Iris pigment epithelial cell (primary cell): ENCODE measurements at places on chromosomes 12 and 14.

DNA sequence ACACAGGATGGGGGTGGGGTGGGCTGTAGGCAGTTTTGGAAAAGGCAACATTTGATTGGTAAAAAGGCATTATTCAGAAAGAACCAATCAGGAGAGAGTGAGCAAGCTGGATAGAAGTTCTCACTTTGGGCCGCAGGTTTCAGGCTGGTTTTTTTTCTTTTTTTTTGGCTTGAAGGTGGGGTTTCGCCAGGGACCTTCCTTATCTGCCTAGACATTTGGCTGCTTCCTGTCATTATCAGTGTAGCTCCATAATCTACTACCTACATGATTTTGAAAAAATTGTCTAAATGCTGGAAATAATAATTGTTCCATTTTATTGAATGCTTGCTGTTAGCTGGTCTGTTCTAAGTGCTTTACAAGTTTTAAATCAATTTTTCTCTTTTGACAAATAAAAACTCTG lies 649.0 kb downstream of the TMTC2 start:
- DNase-seq = no peak

DNA sequence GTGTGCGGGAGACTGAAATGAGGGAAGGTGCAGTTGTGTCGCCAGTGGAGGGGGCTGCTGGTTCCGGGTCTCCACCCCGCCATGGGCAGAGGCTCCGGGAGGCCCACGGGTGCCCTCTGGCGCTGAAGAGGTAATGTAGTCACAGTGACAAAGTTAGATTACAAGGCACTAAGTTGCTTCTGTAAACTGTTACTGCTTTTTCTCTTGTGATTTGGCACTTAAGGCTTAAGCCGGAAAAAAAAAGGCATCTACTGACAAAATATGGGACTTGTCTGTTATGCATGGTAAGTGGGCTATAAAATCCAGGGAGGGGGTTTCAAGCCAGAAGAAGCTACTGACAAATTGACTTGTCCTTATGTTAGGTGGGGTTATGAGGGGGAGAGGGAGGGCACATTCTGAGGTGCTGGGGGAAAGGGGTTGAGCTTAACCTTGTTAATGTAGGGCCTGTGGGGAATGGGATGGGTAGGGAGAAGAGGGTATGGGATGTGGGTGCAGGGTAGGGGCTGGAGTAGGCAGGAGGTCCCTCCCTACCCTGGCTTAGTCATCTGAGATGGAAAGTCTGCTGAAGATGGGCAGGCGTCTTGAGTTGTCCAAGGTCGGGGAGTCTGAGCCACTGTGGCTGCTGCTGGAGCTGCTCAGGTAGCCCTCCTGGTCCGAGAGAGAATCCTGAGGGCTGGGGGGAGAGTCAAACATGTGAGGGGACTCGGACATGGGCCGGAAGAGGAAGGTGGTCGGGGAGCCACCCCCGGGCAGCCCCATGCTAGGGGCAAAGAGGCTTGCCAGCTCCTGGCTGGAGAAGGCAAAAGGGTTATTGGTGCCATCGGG lies 3.7 kb downstream of the ZFP36L1 start:
- peak; percentile 71 for DNase-seq

- peak; percentile 58 for DNase-seq
Measured at GRCh38 chr12:50282721-50283228, 545 bp downstream of the LIMA1 start.

GRCh38 chr12:82996168-82996812 lies 309.6 kb downstream of the TMTC2 start:
- no peak for DNase-seq

DNA sequence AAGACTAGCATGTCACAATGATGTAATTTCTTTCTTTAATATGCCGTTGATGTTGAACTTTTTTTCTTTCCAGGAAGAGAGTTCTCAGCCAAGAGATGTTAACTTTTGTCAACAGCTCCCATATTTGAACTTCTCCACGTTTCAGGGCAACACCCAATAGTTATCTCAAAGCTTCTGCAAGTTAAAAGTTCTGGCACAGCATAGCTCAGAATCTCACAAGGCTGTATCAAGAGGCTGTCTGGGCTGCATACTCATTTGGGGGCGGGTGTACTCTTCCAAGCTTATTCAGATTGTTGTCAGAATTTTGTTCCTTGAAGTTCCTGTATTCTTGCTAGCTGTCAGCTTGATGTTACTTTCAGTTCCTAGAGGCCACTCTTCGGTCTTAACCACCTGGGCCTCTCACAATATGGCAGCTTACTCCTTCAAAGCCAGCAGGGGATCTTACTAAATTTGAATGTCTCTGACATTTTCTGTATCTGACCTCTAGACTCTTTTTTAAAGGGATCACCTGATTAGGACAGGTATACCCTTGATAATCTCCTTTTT lies 38.9 kb downstream of the KCNC2 start:
- DNase-seq = no peak

DNA sequence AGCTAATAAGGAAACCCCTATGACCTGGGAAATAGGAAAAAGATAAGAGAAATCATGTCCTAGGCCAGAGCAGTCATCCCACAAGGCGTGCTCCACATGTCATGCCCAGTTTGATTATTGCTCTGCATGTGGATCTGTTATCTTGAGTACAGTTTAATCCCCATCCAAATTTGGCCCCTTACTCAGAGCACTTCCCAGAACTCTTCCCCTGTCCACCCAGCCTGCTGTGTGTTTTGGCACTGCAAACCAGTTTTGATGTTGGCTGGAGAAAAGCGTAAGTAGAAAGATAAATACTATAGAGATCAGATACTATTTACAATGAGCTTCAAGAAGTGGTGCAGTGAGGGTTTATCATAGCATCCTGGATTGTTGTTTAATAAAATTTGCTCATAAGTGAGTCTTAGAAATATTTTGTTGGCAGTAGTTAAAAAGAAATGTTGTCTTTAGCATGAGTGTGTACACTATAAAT lies 83.8 kb downstream of the PTPRB start:
- DNase-seq = no peak

GRCh38 chr14:70268760-70269159 lies 80.0 kb upstream of the SLC8A3 start:
- no peak for DNase-seq

- DNase-seq = no peak
Measured at GRCh38 chr12:50302686-50303085, 19.4 kb upstream of the LIMA1 start.

- no peak for DNase-seq
Measured at GRCh38 chr14:36771028-36771640, 109.5 kb downstream of the PAX9 start.

DNA sequence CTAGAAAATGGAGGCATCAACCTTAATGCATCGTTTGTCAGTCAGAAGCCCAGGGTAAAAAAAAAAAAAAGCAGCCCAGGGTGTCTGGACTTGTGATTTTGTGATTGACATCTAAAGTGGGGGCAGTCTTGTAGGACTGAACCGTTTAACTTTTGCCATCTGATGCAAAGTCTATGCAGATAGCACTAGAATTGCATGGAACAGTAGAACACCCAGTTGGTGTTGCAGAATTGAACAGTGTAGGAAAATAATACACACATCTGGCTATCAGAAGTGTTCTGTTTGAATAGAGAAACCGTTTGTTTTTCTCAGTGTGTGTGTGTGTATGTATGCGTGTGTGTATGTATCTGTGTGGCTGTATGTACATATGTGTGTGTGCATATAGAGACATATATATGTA lies 45.0 kb downstream of the SLCO1A2 start:
- DNase-seq = no peak

DNA sequence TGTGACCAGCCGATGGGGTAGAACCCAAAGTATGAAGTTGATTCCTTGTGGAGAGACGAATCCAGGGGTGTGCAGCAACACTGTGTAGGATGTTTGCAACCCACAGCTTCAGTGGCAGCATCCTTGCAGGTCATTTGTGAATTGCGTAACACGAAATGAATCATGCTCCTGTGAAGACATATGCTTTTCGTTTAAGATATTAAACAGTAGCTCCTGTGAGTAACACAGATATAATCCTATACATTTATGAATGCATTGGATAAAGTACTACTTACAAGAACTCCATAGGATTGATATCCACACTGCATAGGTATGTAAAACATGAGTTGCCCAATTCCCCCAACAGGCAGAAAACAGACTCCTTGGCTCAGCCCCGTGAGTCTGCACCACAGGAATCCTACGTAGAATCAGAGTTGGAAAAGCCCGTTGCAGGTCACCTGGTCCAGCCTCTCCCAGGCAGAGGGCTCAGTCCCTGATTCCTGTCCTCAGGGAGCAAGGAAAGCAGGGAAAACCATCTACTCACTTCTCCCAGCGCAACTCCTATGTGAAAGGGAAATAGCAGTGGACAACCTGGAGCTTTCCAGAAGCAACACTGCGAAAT lies 75.8 kb downstream of the GPATCH2L start:
- DNase-seq = peak; percentile 89

GRCh38 chr14:34701808-34702207 lies 12.6 kb downstream of the CFL2 start:
- DNase-seq = no peak

GRCh38 chr12:105580821-105581352 lies 250.4 kb downstream of the C12orf75 start:
- DNase-seq = no peak

DNA sequence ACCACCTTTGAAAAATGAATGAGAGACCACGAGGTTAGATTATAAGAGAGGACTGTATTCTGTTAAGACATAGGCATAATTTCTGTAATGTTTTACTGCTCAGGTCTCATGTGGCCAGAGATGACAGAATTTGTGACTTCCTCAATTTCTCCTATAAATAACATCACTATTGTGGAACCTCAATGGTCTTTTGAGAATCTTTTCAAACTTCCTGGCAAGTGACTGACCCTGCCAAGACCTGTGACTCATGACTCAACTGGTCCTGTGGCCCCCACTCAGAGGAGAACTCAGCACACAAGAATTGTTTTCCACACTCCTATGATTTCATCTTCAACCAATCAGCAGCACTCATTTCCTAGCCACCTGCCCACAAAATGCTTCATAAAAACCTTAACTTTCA lies 508.2 kb upstream of the ATP2B1 start:
- DNase-seq = peak; percentile 38

DNA sequence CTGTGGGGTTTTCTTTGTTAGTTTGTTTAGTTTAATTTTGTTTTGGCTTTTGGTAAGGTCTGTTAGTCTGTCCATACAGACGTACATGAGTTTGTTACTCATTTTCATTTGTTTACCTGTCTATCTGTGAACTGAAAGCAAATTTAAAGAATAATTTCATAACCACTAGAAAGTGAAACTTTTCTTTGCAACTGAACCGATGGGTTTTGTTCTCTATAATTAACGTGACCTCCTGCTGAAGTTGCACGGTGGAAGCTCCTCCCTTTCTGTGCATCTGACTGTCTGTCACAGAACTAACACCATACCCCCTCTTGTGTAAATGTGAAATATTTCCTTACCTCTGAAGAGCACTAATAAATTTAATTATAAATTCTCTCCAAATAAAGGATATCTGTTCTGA lies 595.5 kb downstream of the GALC start:
- DNase-seq = no peak

- no peak for DNase-seq
Measured at GRCh38 chr14:77005559-77005958, 22.9 kb downstream of the IRF2BPL start.

GRCh38 chr12:89507015-89507824 lies 17.4 kb downstream of the GALNT4 start:
- DNase-seq = no peak

DNA sequence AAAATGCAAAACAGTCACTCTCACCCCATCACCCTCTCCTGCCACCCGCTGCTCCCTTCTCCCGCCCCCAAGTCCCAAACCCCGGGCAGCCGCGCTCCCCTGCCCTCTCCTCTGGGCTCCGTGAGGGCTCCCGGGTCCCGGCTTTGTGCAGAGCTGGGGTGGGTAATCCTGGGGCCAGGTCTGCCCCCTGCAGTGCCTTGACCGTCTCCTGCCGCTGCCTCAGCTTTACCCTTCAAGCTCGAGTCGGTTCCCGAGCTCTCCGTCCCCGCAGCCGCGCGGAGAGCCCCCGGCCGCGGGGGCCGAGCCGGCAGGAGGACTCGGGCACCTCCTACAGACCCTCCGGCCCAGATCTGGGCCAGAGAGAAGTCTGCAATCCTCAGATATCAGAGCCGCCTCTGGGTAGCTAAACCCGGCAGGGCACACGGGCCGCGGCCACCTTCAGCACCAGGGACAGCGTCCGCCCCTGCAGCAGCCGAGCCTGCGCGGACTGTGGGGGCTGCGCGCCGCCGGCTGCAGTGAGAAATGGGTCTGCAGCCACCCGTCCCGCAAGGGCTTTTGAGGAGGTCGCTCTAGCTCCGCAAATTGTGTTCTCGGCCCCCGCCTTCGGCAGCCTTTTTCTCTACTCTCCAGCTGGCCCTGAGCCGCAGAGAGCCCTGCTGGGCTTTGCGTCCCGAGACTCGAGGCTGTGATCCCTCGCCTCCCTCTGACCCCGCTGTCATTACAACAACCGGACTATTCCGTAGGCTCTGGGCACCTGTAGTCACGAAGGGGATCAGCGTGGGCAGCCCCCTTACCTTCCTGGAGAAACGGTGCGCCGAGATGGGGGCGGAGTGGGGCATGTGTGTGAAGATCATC lies 1.2 kb downstream of the PRMT8 start:
- peak; percentile 56 for DNase-seq

DNA sequence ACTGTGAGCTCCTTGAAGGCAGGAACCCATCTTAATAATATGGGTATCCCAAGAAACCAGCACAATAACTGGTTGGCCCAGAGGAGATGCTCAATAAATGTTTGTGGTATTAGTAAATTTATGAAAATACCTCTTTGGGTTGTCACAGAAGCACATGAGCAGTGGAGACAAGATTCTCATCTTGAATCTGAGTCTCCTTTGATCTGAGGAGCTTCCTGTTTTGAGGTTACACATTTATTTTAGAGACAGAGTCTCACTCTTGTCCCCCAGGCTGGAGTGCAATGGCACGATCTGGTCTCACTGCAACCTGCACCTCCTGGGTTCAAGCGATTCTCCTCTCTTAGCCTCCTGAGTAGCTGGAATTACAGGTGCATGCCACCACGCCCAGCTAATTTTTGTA lies 247.4 kb downstream of the NRXN3 start:
- no peak for DNase-seq

GRCh38 chr12:39081910-39082309 lies 176.5 kb upstream of the CPNE8 start:
- no peak for DNase-seq

- DNase-seq = no peak
Measured at GRCh38 chr14:89428173-89428523, 11.1 kb upstream of the FOXN3 start.

DNA sequence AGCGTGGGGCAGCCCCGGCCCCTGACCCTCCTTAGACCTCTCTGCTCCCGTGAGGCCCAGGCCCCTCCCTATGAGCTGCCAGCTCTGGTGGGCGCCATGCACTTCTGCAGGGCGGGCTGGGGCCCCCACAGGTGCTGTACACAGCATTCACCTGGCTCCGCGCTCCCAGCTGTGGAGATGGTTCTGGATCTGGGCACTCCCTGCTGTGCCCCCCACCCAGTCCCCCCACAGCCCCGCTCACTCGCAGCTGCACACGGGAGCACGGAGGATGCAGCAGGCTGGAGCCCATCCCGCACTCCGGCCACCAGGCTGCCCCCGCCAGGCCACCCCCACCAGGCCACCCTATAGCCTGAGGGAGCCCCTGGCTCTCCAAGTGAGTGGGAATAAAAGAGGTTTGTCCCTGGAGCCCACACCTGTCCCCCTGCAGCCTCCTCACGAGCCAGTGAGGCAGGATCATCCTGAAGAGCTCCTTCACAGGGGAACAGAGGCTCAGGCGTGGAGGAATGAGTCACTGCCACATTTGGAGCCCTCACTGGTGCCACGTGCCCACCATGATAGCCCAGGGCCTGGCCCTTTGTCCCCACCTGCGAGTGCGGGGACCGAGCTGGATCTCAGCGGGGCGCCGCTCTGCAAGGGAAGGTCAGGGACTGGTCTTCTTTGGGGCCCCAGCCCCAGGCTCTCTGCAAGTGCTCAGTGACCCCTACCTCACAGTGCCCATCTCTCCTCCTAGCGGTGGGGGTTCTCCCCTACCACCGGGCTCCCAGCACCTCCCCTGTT lies 1.9 kb downstream of the ADSS1 start:
- DNase-seq = no peak

GRCh38 chr14:90753456-90754005 lies 62.7 kb downstream of the TTC7B start:
- no peak for DNase-seq
